CD4-positive, alpha-beta T cell treated with Interleukin-4 for 4 hours (primary cell): ENCODE measurements at places on chromosomes 1 and 21.

DNA sequence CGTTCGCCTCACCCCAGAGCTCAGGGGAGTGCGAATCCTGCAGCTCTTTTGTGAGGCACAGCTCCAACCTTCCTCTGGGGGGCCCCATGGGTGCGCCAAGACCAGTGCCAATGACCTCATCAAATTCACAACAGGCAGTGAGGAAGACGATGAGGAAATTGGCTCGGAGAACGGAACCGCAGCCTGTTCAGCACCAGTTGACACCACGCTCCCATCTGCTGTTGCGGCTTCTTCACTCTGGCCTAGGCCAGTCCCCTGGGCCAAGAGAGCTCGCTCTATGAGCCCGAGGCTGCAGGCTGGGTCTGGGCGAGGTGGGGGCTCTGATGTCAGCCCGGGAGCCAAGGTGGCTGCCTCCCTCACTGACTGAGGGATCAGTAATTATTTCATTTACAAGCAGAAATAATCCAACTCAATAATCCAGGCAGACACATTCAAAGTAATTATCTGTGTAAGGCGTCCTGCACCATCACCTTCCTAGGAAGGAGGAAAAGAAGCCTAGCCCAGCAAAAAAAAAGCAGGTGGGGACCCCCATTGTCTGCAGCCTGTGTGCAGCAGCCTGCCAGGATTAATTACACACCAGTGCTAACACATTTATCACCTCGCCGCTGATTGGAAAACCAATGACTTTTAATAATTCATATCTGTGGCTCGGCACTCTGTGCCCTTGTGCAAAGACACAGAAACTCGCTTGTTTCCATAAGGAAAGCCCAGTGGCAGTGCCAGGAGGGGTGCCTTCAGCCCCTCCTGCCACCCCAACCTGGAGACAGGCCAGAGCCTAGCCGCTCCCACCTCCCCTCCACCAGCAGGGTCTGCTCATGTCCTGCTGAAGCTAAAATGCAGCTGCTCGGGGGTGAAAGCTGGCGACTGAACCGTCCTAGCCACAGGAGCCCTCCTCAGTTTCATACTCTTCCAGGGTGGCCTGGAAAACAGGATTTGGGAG is 1.9 kb downstream of the PLEKHA6 start:
- no peak for DNase-seq

GRCh38 chr1:204398197-204399125 is 13.2 kb downstream of the PPP1R15B start:
- DNase-seq: peak; percentile 78

GRCh38 chr1:7704214-7705047 is 66.7 kb upstream of the VAMP3 start:
- peak; percentile 86 for DNase-seq

- DNase-seq: no peak
Measured at GRCh38 chr1:6392809-6393399, 663 bp downstream of the ACOT7 start.

- DNase-seq: no peak
Measured at GRCh38 chr1:200161801-200162200, 134.3 kb downstream of the NR5A2 start.

- DNase-seq: no peak
Measured at GRCh38 chr21:45987121-45987711, 5.6 kb downstream of the COL6A1 start.

DNA sequence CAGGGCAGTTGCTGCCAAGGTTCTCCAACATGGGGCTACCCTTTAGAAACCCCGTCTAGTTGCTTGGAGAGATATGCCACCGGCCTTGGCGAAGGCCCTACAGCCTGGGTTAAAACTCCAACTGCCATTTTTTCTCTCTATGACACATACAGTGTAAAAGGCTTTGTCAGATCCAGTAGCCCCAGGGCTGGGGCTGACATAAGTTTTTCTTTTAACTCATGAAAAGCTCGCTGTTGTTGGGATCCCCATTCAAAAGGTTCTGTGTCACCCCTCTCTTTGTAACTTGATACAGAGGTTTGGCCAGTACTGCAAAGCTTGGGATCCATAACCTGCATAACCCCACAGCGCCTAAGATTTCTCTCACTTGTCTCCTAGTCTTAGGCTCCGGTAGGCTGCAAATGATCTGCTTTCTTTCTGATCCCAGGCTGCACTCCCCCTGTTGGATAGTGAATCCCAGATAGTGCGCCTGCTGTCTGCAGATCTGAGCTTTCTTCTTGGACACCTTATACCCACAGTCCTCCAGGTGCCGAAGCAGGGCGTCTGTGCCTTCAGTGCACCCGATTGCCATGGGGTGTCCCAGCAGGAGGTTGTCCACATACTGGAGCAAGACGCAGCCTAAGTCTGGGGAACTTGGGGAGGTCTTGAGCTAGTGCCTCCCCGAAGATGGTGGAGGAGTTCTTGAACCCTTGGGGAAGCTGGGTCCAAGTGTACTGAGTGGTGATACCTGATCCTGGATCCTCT is 406.2 kb downstream of the TGFB2 start:
- DNase-seq: no peak

- no peak for DNase-seq
Measured at GRCh38 chr1:108089477-108089876, 110.7 kb downstream of the SLC25A24 start.

GRCh38 chr1:243411472-243411871 is 155.6 kb downstream of the SDCCAG8 start:
- DNase-seq: no peak

DNA sequence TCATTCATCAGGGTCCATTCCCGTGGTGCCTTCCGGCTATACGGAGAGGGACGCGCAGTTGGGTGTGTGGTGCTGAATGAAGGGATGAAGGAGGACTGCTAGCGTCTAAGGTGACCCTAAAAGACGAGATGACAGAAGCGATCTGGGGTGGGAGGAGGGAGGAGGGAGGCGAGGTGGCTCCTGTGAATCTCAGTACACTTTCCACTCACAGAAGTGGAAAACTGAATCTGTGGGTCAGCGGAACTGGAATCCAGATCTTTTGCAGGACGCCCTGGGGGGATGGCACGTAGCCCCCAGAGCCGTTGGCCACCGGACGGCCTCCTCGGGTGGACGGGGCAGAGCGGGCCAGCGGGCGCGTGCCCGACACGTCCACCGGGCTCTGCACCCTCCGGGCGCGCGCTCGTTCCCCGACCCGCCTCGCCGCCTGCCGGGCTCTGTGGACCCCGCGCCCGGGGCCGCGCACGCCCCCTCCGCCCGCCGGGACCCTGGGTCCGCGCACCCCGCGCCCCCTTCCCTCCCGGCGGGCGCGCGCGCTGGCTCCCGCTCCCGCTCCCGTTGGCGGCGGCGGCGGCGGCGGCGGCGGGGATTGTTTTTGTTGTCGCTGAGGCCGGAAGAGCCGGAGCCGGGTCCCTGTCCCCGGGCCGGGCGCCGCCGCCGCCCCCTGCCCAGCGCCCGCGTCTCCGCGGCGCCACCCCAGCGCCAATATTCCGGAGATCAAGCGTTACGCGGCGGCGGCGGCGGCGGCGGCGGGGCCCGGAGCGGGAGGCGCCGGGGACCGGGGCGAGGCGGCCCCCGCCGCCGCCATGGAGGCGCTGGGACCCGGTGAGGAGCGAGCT is at the start of gene AGO4:
Gene AGO4 (plus strand): TSS at position 403 of the 836 bp plus-strand sequence. CDS start 401 bp downstream, at position 804.
- DNase-seq: no peak
